ENCODE measurements at places on chromosomes 2 and 18. TPM values are rescaled to one million over a fixed set of nuclear protein-coding genes. Genes with fewer than 3 reads are reported as not detected.
A peak's percentile ranks its signal among the peaks of the same experiment; 100 is the strongest.

C2orf92 gene
- 2.7 TPM for polyA plus RNA-seq

DES gene
- polyA plus RNA-seq = not detected

FEV gene
- not detected for polyA plus RNA-seq

HRH4 gene
- 0.03 TPM for polyA plus RNA-seq

TMEM200C gene
- not detected for polyA plus RNA-seq

OTOS gene
- not detected for polyA plus RNA-seq

DNA sequence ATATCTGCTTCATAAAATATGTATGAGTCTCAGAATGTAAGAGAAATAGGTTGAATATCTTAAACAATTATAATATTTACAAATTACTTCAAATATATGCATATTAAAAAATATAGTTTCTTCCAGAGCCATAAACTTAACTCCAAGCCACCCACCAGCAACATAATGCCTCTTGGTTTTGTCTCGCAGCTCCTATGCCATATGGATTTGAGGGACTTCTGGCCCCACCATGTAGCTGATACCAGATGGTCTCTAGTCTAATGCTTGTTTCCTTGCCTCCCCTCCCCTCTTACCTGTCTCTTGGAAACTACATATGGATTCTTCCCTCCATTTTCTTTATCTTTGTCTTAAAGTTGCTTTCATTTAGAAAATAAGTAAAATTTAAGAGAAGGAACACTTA, 114.3 kb downstream of the GCA start:
- no peak for DNase-seq

GRCh38 chr18:32091325-32091723, 350 bp upstream of the RNF138 start:
- DNase-seq = no peak

- peak; percentile 68 for DNase-seq
These were observed 117.3 kb upstream of the ZFP36L2 start for GRCh38 chr2:43343573-43344304.

DNA sequence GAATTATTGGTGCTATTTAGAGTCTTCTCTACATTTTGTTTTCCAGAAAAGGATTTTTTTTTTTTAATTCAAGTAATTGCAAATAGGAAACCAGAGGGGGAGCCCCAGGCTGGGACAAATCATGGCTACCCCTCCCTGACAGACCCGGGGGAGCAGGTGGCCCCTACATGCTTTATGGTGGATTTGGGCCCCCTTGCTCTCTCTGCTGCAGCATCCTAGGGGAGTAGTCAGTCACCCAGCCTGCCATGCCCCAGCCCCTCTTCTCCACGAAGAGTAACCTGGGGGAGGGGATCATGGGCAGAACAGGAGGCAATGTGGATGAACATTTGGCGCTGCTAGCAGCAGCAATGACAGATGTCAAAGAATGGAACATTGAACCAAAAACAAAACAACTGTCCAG, 4.6 kb downstream of the C2orf81 start:
- no peak for DNase-seq

DNA sequence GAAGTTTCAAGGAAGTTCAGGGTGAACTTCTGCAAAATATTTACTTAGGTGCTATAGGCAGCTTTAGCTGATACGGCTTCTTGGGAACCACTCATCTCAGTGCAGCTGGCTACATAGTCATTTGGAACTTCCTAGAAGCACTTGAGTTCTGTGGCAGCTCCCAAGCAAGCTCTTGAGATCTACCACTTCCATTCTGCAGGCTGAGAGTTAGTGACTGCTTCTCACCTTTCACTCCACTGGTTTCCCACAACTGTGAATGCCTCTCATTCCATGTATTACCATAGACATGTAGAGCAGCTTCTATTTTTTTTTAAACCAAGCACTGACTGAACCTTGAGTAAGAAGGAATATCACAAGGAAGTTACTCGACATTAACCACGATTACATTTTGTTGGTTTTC, 994.1 kb upstream of the ACVR2A start:
- DNase-seq = no peak

DNA sequence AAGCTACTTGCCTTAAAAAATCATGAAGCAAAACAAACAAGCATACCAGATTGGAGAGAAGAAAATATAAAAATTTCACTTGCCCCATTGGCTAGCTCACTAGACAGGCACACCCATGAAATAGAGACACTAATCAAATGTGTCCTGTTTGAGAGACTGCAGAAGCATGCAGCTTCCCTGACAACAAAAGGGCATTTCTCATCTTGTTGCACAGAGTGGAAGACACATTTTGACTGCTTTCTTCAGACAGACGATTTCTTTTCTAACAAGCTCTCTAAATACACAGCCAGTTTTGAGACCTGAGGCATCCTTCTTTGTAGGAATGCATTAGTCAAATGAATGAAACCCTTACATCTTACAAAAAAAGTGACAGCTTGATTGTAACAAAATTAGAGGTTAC, 1558.6 kb upstream of the NXPH2 start:
- no peak for DNase-seq

DNA sequence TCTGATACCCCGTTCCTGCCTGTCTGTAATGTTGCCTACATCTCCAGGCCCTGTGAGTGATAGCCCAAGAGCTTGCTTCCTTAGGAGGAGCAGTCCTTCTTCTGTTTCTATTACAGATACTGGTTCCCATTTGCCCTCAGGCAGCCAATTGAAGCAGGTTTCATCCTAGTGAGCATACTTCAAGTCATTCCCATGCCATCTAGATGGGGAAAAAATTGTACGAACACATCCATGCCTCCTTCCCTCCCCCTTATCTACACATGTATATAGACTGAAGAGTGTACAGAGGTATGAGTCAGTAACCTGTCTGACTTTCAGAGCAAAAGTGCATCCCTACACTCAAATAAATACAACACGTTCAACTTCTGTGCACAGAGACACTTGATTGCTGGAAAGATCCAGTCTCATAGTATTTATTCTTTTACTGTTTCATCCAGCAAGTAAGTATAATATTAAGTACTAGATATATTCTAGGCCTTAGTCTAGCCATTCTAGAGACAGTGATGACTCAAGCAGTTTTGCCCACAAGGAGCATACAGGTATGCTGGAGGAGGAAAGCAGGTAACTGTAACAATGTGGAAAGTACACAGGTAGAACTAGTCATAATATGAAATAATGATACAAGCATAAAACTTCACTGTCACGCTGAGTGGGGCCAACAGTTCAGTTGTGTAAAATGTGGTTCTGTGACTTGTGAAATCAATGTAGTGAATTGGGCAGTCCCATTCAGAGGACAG, 153.4 kb downstream of the MGAT5 start:
- no peak for DNase-seq

GRCh38 chr2:23375448-23375847, 9.5 kb upstream of the KLHL29 start:
- DNase-seq = peak; percentile 22

Data from endothelial cell of umbilical vein (primary cell).